ENCODE measurements at places on chromosomes 6 and 20.

- no peak for DNase-seq
Observed at GRCh38 chr6:108640104-108640503, 79.4 kb downstream of the FOXO3 start.

- peak; percentile 73 for DNase-seq
Observed at GRCh38 chr6:108029226-108029921, 45.2 kb downstream of the OSTM1 start.

DNA sequence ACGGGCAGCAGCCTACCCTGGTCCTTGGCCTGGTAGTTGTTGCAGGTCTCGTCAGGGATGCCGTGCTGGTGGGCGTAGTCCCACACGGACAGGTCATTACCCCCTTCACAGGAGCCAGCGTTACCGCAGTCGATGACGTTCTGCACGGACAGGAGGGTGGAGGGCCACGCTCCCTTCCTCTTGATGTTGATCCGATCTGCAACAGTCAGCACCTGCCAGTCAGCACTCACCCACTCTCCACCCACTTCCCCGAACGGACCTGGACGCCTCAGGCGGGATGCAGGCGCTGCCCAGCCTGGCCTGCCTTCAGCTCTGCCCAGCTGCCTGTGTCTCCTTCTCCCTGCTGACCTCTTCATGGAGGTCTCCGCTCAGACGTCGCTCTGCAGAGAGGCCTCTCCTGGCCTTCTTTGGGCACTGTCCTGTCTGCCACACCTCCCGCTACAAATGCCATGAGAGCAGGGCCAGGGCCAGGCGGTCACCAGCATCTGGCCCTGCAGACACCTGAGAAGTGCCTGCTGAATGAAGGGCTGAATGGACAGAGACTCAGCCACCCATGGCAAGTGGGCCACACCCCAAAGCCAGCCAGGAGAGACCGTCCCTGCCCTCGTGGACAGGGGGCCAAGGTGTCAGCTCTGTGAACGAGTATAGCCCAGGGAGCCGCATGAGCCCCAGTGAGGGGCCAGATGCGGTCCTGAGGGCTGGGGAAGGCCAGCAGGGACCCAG lies 5.4 kb downstream of the CTSZ start:
- DNase-seq, result no peak

DNA sequence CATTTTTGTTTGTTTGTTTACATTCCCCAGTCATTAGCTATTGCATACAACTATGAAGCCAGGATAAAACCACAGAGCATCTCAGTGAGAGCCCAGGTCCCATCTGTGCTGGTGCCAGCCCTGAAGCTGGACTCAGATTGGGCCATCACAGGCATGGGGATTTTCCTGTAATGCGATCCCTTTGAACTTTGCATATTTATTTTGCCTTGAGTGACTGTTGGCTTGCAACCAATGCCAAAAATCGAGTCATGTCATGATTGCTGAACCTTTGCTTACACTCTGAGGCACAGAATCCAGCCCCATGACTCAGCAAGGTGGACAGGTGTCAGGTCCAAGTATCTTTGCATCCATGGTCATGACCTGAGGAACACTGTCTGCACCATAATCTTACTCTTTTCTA lies 46.2 kb upstream of the GGTLC1 start:
- DNase-seq, result no peak

Measured in NCI-H1436 (cell line).